ENCODE measurements at places on chromosomes 2 and 18.

DNA sequence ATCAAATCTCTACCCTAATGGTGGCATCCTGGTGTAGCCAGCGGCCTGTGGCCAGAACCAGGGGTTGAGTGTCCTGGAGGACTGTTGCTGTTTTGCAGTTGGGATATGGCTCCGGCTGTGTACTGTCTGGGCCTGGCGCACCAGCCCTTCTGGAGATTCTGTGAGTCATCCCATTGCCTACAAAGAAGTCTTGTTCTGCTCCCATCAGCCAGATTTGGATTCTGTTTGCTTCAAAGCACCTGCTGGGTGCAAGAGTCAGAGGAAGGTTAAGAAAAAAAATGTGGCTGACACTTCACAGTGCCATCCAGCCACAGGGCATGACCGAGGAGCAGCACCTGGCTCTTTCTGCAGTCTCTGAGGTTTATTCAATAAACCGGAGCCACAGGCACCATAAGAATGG lies 41.0 kb upstream of the ASAP2 start:
- DNase-seq, result no peak

- peak; percentile 32 for DNase-seq
Observed at GRCh38 chr2:104793966-104794365, 59.9 kb upstream of the POU3F3 start.

DNA sequence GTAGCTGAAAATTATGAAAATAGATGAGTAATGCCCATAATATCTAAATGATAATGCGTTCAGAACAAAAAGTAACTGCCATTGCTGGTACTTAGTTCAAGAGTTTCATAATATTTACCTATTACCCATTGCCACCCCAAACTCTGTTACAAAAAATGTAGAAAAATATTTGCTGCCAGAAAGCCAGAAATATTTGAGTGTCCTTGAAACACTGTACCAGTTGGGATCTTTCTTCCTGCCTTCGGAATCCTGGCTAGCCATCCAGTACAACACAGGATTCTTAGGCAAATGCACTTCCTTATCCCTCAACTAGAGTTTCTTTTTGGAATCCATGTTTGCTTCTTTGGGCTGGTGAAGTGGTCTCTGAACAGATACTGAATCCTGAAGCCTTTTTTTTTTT lies 207.1 kb downstream of the MCFD2 start:
- no peak for DNase-seq

DNA sequence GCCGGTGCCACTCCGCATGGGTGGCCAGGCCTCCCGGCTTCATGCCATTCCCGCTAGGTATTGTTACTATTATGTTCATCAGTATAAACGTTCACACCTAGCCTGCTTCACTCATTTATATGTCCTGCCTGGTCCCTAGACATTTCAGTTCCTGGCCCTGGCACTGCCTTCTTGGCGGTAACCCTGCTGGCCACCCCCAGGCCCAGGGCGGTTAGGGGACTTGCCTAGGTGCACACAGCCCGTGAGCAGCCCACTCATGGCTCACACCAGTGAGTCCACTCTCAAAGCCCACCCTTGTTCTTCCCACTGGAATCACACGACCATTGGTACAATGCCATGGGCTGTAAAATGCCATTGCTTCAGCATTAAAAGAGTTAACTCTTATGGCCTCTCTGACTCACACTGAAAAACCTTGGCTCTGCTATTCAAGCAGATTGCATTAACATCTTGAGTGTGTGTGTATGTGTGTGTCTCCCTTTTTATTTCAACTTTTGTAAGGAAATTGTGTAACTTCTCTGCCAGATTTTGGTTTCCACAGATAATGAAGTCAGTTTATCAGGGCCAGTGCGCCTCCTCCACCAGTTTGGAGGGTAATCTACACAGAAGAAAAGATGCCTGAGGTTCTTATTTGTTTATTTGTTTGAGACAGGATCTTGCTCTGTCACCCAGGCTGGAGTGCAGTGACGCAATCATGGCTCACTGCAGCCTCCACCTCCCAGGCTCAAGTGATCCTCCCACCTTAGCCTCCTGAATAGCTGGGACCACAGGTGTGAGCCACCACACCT lies 74.2 kb downstream of the RAB31 start:
- no peak for DNase-seq

DNA sequence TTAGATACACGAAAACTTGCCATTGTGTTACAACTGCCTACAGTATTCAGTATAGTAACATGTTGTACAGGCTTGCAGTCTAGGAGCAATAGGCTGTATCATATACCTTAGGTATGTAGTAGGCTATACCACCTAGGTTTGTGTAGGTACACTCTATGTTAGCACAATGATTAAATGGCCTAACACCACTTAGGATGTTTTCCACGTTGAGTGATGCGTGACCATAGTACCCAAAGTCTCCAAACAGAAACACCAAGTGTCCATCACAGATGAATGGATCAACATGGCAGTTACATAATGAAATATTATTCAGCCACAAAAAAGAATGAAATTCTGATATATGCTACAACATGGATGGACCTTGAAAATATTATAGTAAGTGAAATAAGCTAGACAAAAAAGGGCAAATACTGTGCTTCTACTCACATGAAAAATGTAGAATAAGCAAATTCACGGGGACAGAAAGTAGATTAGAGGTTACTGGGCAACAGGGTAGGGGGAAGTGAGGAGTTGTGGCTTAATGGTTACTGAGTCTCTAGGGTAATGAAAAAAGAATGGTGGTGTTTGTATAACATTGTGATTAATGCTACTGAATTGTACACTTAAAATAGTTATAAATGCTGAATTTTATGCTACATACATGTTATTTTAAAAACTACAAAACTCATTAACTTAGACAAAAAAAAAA lies 62.6 kb downstream of the TMEM131 start:
- DNase-seq, result no peak

DNA sequence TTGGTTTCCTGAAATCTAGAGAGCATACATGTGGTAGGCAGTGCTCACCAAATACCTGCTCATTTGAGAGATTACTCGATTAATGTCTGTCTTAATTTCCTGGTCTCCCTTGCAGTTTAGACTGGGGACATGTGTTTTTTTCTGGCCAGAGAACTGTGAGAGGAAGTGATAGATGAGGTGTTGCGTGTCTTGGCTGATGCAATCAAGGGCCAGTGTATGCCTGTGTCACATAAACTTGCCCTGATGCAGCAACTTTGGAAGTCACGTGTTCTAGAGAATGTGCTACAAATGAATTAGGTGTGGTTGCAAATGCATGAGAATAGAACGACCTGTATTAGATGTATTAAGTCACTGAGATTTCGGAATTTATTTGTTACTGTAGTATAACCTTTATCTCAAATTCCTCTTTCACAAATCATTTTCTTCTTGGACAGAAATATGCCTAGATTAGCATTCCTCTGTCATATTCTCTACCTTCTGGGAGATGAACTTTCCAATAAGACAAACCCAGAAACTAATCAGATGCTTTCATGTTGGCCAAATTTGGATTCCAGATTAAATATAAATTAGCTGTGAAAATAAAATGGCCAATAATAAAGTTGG lies 9.9 kb upstream of the IL1A start:
- no peak for DNase-seq

GRCh38 chr18:34695310-34695709 lies 14.8 kb upstream of the DTNA start:
- DNase-seq, result no peak

- no peak for DNase-seq
Observed at GRCh38 chr2:56331810-56332209, 148.0 kb downstream of the CCDC85A start.

- no peak for DNase-seq
Observed at GRCh38 chr18:50334546-50335152, 40.2 kb upstream of the SKA1 start.

DNA sequence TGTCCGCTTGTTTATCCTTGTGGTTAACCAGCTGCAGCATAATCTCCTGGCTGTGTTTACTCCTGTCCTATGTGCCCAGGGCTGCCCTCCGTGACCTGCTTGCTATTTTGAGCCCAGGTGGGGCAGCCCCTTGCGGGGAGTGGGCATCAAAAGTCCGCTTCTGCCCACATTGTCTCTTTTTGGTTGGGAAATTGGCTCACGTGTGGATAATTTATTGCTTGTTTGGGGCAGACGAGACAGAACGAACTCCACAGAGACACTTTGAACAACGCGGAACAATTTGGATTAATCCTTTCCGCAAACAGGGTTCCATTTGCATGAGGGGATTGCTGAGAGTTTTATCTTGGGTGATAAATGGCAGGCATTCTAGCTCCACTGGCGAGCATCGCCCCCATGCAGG lies 8.1 kb upstream of the CXCR4 start:
- no peak for DNase-seq

DNA sequence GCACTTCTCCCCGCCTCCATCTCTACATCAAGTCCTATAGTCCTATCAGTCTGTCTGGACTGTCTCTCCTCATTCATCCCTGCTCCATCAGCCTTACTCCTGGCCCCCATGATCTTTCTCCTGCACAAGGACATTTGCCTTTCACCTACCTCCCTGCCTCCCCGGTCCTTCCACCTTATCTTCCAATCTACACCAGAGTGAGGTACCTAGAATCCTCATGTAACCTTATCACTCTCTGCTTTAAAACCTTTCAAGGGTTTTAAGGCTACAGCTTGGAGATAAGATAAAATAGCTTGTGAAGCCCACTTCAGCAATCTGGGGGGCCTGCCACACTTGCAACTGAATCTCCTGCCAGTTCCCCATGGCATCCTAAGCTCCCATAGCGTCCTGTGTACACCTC lies 12.8 kb downstream of the CDC42EP3 start:
- no peak for DNase-seq

DNA sequence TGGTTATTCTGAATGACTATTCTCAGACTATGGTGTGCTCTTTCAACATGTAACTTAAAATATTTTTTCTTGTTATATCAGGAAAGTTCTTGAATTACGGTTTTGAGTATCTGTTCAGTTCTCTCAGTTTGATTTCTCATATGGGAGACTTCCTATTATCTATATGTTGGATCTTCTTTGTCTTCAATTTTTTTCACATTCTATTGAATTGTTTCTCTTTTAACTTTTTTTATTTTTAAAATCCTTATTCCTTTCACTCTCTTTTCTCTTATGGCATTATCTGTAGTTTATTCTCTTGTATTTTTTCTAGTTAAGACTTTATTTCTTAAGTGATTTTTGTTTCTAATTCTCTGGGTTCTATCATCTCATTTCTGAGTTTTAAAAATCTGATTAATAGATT lies 252.8 kb upstream of the STON1 start:
- DNase-seq, result no peak

GRCh38 chr2:25497918-25498407 lies 156.2 kb upstream of the DNMT3A start:
- no peak for DNase-seq

DNA sequence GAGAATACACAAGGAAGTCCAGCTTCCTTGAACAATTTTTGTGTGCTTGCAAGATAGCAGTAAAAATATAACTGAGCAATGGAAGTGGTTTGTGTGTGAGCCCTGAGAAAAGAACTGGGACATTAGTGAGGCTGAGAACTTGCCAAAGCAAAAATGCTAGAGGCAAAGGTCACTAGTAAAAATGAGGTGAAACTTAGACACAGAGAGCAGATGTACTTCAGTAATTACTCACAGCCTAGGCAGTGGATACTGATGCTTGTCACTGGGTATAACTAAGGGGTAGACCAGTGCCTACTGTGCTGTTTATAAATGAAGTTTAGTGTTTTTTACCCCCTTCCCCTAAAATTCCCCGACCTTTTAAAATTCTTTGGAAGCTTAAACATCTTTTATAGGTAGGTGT lies 450.1 kb downstream of the LPIN1 start:
- DNase-seq, result no peak

GRCh38 chr18:26487437-26487836 lies 60.9 kb downstream of the KCTD1 start:
- DNase-seq, result no peak

DNA sequence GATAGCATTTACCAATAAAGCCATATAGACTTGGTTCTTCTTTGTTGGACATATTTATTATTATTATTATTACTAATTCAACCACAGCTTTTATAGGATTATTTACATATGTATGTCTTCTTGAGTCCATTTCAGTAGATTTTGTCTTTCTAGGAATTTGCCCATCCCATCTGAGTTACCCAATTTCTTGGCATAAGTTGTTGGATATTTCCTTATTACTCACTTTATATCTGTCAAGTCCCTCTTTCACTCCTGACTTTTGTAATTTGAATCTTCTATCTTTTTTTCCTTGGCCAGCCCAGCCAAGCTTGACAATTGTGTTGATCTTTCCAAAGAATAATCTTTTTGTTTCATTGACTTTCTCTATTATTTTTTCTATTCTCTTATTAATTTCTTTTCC lies 543.7 kb downstream of the SUCLG1 start:
- DNase-seq, result no peak

GRCh38 chr2:225452677-225453076 lies 53.2 kb downstream of the NYAP2 start:
- no peak for DNase-seq

GRCh38 chr2:97699765-97700444 lies 13.5 kb upstream of the ZAP70 start:
- peak; percentile 75 for DNase-seq

GRCh38 chr18:22168360-22168921 lies 948 bp upstream of the GATA6 start:
- no peak for DNase-seq

DNA sequence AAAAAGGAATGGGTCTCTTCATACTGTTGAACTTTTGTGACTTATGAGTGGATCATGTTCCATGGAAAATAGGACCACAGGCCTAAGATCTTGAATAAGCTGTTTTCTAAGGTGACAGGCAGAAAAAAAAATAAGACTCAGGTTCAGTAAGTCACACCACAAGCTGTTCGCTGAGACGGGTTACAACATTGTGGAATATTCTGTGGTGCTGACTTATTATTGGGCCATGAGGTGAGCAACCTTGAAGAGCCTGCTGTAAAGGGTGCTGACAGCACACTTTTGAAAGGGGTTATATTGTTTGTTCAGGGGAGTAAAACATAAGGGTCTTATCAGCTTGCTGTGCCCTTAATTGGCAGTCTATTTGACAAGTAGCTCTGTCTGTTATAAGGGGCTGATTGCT lies 439.8 kb upstream of the SLC14A2 start:
- no peak for DNase-seq

- peak; percentile 74 for DNase-seq
Observed at GRCh38 chr2:10668402-10669012, 21.3 kb downstream of the NOL10 start.

DNA sequence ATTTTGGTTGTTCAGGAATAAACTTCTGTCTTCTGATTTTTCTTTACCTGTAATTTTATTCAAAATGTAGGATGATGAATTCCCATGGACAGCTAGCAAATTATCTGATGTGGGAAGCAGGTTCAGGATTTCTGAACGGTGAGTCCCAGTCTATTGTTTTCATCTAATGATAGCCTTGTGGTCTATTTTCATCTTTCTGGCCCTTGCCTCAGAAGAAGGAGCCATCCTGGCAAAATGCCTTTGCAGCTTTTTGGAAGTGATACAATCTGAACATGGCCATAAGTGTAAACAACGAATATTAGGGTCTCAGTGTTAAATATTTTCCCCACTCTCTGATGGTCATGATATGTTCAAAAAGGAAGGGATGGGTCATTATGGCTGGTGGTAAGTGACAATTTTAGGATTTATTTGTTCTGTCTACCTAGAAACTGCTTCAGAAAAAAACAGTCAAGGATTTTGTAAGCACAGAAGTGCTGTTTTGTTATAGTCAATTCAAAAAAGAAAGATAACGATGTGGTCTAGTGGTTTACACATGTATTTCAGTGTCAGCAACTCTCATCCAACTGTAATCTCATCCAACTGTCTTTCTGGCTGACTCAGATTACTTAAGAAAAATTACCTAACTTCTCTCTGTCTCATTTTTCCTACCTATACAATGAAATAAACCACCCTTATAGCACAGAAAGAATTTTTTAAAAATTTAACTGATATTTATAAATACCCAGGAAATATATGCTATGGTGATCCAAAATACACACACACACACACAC lies 272.6 kb upstream of the ERBB4 start:
- DNase-seq, result no peak

All from muscle of back (tissue), 13 donors.